HFF-Myc (cell line): ENCODE measurements at places on chromosomes 16 and 17.
A peak's percentile ranks its signal among the peaks of the same experiment; 100 is the strongest.

GRCh38 chr16:19153876-19154275, 14.2 kb upstream of the SYT17 start:
- no peak for DNase-seq

DNA sequence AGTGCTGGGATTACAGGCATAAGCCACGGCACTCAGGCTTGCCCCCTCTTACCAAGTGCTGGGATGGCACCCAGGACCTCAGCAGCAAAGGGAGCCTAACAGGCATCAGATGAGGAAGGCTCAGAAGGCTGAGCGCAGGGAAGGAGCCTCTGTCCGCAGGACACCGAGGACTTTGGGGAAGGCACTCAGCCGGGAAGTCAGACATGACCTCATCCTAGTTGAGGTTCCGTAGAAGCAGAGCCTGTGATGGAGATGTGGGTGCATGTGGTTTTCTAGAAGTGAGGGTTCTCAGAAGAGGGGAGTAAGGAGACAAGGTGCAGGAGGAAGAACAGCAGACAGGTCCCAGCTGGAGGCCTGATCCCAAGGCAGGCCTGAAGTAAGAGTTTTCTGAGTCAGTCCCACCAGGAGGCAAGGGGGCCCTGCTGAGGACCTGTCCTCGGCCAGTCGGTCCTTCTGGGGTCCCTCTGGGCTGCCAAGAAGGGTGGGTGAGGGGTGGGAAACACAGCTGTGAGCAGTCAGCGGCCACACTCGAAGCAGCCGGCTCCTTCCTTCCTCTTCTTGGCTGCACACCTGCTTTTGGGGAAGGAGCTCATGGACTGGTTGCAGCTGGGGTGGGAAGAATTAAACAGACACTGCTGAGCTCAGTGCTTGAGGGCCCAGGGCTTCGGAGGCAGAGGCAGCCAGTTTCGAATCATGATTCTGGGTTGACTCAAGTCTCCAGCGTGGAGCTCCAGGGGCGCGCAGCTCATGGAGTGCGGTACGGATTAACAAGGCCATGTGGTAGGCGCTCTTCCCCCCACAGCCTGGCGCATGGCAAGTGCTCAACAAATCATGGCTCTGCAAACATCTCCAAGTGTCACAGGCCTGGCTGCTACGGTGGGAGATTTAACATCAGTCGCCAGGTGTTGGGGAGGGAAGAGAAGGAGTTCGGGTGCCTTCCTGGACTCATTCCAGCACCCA, 38.9 kb upstream of the SNN start:
- no peak for DNase-seq

- no peak for DNase-seq
Measured at GRCh38 chr17:55601874-55602364, 90.7 kb upstream of the SMIM36 start.

- no peak for DNase-seq
Measured at GRCh38 chr17:36535669-36536081, 888 bp downstream of the PIGW start.

DNA sequence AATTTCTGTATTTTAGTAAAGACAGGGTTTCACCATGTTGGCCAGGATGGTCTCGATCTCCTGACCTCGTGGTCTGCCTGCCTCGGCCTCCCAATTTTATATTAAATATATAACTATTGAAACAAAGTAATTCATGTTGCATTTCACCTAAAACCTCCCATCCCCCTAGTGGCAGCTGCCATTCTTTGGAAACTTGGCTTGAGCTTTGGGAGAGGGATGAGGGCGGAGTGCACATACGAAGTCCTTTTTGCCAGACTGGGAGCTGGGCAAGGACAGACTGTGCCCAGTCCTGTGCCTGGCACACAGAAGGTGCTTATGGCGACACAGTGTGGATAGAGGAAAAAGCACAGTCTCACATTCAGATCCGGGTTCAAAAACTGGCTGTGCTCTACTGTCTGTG, 83.8 kb downstream of the NETO2 start:
- no peak for DNase-seq

GRCh38 chr16:81335669-81336068, 20.9 kb downstream of the GAN start:
- no peak for DNase-seq

GRCh38 chr16:77166726-77167125, 24.3 kb upstream of the MON1B start:
- no peak for DNase-seq

DNA sequence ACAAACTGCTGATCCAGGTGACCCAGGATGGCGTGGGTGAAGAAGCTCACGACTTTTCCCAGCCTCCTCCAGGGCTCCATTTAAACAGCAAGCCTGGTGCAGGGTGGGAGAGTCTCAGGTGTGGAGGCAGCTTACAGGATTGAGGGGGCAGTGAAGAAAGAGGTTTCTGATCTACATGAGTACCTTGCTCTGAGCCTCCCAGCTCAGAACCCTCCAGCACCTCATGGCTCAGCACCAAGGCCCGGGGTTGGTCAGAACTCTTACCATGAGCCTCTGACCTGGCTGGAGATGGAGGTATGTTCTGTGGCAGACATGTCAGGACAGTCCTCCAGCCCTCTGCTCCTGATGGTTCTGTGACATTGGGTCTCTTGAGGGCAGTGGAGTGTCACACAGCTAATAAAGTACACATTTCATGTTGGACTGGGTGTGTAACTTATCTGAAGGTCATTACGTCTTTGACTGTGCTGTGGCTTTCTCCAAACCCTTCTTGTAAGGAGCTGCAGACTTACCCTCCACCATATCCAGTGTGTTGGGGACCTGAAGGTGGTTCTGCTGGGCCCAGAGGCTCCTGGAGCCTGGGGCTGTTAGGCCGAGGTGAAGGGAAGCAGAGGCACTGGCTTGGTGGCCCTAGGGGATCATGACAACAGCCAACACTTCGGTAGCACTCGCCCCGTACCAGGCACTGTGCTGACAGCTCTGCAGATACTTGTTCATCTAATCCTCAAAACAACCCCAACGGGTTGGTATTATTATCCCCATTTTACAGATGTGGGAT, 3.8 kb upstream of the DCAF7 start:
- no peak for DNase-seq

DNA sequence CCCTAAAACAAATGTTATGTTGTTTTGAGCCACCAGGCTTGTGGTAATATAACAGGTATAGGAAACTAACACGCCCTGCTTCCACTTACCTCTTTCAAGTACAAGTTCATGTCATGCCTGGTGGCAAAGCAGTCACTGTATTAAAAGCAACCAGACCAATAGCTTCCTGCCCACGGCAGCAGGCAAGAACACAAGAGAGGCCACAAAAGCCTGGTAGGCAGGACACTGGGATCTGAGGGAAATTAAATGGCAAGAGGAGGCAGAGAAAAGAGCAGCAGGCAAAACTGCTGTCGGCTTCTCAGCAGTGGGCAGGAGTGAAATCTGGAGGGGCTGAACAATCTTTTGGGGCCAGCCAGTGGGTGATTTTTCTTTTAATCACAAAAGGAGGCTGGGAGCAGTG, 2.2 kb downstream of the CYTH1 start:
- DNase-seq, result no peak

GRCh38 chr16:88570691-88571092, 489 bp downstream of the ZC3H18 start:
- no peak for DNase-seq

DNA sequence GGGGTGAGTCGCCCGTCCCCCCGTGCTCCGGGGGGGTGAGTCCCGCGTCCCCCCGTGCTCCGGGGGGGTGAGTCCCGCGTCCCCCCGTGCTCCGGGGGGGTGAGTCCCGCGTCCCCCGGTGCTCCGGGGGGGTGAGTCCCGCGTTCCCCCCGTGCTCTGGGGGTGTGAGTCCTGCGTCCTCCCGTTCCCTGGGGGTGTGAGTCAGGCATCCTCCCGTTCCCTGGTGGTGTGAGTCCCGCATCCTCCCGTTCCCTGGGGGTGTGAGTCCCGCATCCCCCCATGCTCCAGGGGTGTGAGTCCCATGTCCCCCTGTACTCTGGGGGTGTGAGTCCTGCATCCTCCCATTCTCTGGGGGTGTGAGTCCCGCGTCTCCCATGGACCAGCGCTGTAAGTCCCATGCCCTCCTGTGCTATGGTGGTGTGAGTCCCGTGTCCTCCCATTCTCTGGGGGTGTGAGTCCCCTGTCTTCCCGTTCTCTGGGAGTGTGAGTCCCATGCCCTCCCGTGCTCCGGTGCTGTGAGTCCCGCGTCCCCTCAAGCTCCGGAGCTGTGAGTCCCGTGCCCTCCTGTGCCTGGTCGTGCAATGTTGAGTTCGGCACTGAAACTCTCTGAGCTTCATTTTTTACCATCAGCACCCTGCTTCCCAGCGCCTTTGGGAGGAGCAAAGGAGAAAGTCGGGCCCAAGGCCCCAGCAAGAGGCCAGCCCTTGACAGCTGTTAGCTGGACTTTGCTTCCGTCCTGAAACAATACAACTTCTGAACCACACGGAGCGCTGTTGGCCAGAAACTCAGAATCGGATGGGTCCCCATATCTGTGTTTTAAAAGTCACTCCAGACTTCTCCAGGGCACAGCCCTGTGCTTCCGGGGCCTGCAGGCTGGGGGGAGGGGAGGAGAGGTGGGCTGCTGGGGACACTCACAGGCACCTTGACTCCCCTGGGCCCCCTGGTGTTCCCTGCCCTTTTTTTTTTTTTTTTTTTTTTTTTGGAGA, 11.5 kb upstream of the ZC3H18 start:
- DNase-seq, result no peak

- DNase-seq, result no peak
Measured at GRCh38 chr16:65863236-65863635, 503.3 kb upstream of the CDH5 start.

DNA sequence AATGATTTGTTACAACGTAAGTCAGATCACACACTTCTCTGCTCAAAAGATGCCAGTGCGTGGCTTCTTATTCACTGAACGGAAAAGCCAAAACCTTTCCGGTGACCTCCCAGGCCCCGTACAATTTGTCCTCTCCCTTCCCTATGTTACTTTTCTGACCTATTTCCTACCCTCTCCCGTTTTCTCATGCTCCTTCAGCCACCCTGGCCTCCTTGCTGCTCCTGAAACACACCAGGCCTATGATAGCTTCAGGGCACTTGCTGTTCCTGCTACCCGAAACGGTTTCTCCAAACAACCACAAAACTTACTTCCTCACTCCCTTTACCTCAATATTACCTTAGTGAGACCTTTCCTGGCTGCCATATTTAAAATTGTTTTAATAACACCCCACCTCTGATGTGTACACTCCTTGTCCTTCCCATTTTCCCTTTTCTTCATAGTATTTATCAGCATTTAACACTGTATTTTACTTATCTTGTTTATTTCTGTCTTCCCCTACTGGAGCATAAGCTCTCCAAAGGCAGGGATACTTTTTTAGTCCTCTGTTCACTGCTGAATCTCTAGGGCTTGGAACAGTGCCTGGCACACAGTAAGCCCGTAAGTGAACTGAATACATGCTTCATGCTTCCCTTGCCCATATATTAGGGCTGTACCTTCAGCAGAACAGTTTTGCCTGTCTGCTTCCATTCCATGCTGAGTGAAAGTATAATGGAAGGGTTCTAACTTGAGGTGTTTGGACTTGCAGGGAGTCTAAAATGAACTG, 10.9 kb upstream of the ARL2BP start:
- DNase-seq, result no peak

GRCh38 chr17:59337741-59338299, 6.4 kb downstream of the YPEL2 start:
- DNase-seq, result no peak

DNA sequence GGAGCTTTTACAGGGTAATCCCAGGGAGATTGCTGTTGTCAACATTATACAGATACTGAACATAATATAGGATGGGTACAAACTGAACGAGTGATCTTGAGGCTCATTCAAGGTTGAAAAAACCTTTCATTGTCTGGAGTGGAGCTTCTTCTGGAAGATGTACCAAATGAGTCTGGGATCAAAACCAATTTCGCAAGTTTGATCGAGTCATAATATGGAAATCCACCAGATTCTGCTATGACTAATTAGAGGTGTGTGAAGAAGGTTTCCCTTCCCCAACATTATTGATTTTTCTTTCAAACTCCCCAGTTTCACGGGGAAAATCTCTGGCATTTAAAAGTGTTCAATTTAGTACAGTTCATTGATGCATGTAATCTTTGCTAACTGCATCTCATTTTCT, 324.1 kb downstream of the ZFHX3 start:
- no peak for DNase-seq

DNA sequence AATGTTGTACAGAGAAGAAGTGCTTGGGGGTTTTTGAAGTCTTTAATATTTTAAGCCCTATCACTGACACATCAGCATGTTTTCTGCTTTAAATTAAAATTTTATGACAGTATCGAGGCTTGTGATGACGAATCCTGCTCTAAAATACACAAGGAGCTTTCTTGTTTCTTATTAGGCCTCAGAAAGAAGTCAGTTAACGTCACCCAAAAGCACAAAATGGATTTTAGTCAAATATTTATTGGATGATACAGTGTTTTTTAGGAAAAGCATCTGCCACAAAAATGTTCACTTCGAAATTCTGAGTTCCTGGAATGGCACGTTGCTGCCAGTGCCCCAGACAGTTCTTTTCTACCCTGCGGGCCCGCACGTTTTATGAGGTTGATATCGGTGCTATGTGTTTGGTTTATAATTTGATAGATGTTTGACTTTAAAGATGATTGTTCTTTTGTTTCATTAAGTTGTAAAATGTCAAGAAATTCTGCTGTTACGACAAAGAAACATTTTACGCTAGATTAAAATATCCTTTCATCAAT, 57.8 kb downstream of the HLF start:
- DNase-seq, result peak; percentile 6

- DNase-seq, result no peak
Measured at GRCh38 chr17:37065486-37066321, 117.0 kb downstream of the AATF start.

DNA sequence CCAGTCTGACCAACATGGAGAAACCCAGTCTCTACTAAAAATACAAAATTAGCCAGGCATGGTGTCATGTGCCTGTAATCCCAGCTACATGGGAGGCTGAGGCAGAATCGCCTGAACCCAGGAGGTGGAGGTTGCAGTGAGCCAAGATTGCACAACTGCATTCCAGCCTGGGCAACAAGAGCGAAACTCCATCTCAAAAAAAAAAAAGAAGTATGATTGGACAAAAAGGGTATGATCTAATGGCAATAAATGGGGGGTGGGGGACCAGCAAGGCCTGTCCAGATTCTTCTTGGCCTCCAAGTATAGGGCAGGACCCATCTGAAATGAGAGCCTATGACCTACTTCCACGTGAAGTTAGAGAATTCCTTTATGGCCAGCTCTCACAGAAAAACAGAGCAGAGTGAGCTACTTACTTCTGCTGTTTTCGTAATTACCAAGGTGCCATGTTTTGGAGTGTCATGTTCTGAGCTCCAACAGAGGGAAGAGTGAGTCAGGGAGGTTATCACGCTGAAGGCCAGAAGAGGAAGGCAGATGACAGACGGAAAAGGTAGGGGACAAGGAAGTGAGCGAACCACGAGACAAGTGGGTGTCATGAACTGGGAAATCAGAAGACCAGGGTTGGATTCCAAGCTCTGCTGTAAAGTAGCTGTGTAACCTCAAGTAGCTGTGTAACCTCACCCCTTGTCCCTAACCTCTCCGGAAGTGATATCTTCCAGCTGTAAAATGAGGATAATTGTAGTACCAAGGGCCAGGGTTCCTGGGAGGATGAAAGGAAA, 3.6 kb upstream of the ZMYND15 start:
- no peak for DNase-seq

GRCh38 chr17:9291912-9292560, 270.7 kb downstream of the NTN1 start:
- no peak for DNase-seq

GRCh38 chr17:55363033-55363432, 58.6 kb downstream of the MMD start:
- no peak for DNase-seq

GRCh38 chr17:81701288-81702071, 1.7 kb upstream of the MRPL12 start:
- no peak for DNase-seq
